Cerebellar cortex (tissue), 1 donor: ENCODE measurements at places on chromosomes 13 and 19.
A peak's percentile ranks its signal among the peaks of the same experiment; 100 is the strongest.

DNA sequence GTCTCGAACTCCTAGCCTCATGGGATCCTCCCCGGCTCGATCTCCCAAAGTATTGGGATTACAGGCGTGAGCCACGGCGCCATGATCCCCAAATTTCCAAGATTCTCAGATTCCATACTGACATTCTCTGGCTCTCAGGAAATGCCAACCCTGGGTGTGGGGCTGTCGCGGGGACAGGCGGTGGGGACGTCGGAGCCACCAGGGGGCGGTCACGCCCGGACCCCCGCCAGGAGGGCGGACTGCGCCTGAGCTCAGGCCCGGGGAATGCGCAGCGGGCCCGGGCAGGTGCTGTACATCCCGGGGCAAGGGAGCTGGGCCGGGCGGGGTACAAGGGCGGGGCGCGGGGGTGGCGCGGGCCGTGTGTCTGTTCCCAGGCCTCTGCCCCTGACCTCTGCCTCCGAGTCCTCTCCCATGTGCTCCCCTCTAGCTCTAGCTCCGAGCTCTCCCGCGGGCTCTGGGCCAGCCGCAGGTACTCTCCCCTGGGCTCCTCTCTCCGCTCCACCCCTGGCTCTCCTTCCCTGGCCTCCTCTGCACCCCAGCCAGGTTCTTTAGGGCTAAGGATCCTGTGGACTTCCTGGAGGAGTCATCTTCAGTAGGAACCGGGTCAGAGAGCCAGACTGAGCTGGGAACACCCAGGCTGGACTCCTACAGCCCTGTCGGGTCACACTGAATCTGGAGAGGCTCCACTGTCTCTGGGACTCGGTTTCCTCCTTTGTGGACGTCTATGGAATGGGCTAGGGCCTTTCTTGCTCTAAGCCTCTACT is 2.4 kb downstream of the PPP1R13L start:
- no peak for DNase-seq

DNA sequence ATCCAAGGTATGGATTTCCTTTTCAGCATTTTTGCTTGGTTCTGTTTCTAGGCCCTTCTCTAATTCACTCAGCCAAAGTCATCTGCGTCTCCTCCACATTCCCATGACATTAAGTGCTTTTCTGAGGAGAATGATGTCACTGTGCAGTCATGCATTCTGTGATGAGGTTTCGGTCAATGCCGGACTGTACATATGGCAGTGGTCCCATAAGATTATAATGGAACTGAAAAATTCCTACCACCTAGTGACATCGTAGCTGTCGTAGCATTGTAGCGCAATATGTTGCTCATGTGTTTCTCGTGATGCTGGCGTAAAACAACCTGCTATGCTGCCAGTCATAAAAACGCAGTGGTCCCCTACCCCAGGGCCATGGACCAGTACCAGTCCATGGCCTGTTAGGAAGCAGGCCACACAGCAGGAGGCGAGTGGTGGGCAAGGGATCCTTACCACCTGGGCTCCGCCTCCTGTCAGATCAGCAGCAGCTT is 63.4 kb upstream of the TNFRSF19 start:
- DNase-seq = no peak

DNA sequence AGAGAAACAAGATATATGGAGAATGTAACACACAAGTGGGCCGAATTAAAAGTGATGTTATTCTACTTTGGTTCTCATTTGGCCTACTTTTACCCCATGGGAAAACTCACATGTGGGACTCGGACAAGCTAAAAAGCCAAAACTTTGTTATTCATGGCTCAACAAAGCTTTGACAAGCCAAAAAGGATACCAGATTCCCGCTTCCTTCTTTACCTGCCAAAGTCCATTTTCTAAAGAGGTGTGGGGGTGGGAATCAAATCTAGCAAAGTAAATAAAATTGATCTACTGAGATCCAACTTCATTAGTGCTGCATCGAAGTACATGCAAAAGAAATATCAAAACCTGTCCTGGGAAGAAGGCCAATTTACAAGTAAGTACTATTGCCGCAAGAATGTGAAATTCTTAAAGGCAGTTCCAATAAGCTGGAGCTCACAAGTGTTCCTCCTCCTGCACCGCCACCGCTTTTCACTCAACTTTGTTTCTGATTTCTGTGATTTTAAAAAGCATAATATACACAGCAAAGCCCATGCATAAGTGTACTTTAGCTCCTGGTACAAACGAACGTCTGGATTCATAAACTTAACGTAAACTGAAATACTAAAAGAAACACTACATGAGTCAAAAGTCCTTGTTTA is 1.1 kb downstream of the LNX2 start:
- no peak for DNase-seq

DNA sequence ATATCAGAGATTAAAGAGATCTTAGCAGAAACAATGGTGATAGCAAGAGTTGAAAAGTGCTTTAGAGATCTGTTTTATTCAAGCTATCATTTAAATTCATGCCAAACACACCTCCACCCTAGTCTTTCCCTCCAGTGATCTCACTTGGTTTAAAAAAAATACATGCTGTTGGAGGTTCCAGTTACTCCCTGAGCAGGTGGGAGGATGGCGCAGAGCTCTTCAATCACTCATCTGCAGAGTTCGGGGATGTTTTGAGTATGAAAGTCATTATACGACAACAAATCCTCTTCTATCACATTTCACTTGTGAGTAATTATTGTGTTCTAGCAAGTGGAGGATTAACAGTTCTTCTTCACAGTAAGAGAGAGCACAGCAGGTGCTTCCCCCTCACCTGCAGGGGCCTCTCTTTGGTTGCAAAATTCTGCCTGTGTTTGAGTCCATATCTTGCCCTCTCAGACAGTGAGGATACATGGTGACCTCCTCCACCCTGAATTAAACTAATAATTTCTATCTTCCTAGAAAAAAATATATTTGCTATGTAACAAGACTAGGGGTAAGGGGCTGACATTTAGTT is 376.7 kb downstream of the LIG4 start:
- DNase-seq = no peak

GRCh38 chr13:45269204-45269603 is 68.4 kb upstream of the KCTD4 start:
- DNase-seq = no peak

DNA sequence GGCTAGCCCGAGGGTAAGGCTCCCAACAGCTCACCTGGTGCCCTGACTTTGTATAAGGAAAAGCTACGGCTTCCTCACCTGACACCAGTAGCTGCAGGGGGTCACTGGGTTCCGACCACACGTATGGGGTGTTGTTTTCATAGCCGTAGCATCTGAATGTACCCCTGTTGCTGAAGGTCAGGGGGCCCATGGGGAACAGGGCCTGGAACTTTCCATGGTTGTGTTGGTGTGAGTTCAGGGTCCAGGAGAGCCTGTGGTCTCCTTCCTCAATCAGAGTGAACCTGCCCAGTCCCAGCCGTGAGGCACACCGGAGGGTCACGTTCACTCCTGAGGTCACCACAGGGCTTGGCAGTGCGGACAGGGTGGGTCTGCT is 1.1 kb downstream of the LILRA4 start:
- DNase-seq = no peak

DNA sequence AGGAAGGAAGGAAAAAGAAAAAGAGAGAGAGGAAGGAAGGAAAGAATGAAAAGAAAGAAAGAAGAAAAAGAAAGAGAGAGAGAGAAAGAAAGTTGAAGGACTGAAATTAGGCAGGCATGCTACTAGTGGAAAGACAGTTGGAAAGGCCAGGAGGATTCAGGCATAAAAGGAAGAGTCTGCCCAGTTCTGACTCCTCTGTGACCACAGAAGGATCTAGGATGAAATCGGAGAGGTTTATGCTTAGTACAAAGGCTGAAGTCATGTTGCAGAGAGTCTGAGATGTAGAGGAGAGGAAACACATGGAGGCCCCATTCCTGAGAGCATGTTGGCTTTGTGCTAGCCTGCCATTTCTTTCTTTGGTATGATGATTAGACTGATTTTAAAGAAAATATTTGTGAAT is 246.5 kb upstream of the ARGLU1 start:
- no peak for DNase-seq

GRCh38 chr13:77457966-77458365 is 77.5 kb upstream of the SCEL start:
- no peak for DNase-seq

GRCh38 chr13:52348071-52348470 is 57.9 kb downstream of the THSD1 start:
- no peak for DNase-seq

- DNase-seq = no peak
Measured at GRCh38 chr19:31257426-31258130, 91.7 kb downstream of the TSHZ3 start.

- peak; percentile 42 for DNase-seq
Measured at GRCh38 chr13:113746143-113746525, 12.9 kb upstream of the TMEM255B start.

DNA sequence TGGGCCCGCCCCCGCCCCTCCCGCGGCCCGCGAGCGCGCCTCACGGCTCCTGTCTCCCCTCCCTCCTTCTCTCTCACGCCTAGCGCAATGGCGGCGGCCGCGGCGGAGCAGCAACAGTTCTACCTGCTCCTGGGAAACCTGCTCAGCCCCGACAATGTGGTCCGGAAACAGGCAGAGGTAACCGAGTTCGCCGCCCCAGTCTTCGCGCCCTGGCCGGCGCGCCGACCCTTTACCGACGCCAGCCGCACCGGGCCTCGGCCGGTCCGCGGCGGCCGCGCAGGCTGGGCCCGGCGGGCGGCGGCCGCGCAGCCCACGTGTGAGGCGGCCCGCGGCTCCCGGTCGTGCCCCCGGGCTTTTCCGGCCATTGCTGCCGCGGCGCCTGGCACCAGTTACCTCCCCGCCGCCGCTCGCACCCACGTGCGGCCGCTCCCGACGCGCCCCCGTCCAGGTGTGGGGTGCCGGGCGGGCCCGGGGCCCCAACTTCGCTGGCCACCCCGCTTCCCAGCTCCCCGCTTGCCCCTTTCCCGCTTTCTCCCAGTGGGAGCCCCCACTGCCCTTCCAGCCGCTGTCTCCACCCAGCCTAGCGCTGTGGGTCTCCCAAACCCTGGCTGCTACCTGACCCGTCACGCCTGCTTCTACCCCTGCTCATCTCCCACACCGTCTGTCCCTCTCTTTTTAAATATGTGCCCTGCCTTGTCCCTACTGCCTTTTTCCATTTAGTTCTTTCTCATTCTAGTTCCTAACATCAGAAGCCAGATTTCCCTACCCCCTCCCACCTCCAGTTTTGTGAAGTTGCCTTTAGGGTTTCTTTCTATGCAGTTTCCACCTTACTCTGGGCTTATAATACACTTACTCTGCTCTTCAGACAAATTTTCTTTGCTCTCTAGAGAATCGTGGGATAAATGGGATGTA is 23.4 kb downstream of the IPO5 start:
- peak; percentile 19 for DNase-seq

GRCh38 chr19:38812009-38812840 is 520 bp downstream of the LGALS4 start:
- DNase-seq = no peak

DNA sequence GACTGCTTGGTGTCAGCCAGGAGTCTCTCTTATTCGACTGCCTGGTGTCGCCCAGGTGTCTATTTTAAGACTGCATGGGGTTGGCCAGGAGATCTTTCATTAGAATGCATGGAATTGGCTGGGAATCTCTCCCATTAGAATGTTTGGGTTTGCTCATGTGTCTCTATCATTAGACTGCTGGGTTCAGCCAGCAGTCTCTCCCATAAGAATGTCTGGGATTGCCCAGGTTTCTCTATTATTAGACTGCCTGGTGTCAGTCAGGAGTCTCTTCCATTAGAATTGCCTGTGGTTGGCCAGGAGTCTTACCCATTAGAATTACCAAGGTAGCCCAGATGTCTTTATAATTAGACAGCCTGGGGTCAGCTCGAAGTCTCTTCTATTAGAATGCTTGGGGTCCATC is 1496.0 kb downstream of the UQCRFS1 start:
- peak; percentile 50 for DNase-seq

DNA sequence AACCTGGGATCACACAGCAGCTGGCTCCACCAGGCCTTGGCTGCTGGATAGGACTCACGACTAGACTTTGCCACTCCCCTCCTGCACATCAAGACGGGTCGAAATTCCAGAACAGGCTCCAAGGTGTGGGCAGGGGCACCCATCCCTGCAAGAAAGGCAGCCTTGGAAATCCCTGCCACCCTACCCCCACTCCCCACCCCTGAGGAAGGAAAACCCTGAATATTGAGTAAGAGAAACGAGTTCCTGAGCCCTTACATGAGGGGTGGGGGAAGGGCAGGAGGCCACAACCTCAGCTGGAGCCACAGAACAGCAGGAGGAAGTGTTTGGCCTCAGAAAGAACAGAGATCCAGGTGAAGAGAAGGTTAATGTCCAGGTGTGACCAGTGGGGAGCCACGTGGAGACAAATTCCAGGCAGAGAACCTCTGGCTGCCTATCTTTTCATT is 20.1 kb downstream of the DEDD2 start:
- DNase-seq = no peak

- no peak for DNase-seq
Measured at GRCh38 chr13:83151308-83151660, 731.0 kb downstream of the SLITRK1 start.

GRCh38 chr13:44974056-44974793 is 15.0 kb downstream of the NUFIP1 start:
- DNase-seq = no peak

GRCh38 chr19:38880076-38880881 is 2.2 kb upstream of the RINL start:
- DNase-seq = no peak

DNA sequence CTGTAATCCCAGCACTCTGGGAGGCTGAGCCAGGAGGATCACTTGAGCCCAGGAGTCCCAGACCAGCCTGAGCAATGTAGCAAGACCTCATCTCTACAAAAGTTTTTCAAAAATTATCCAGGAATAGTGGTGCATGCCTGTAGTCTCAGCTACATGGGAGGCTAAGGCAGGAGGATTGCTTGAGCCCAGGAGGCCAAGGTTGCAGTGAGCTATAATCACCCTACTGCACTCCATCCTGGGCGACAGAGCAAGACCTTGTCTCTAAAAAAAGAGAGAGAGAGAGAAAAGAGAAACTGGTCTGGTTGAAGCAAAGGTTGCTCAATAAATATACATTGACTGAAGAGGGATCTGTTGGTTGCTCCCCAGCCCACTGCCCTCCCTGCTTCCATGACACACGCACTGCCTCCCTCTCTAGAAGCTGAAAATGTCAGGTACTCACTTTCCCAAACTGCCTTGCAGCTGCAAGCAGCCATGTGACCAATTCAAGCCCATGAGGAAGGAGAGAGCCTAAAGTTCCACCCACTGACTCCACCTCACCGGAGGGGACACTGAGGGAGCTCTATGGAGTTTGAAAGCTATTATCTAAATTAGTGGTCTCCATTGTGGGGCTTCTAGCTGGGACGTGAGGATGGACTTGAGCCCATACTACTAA is 14.0 kb downstream of the CEACAM16 start:
- DNase-seq = peak; percentile 35

GRCh38 chr19:55443824-55444480 is 852 bp upstream of the SHISA7 start:
- no peak for DNase-seq

GRCh38 chr19:31597616-31598015 is 248.4 kb upstream of the TSHZ3 start:
- DNase-seq = no peak

GRCh38 chr13:77434289-77434688 is 101.2 kb upstream of the SCEL start:
- DNase-seq = no peak
